Hematopoietic multipotent progenitor cell treated with erythropoietin and hydrocortisone succinate and interleukin-3 and kit ligand, for 17 days (in vitro differentiated cells): ENCODE measurements at places on chromosomes 5 and 9.

DNA sequence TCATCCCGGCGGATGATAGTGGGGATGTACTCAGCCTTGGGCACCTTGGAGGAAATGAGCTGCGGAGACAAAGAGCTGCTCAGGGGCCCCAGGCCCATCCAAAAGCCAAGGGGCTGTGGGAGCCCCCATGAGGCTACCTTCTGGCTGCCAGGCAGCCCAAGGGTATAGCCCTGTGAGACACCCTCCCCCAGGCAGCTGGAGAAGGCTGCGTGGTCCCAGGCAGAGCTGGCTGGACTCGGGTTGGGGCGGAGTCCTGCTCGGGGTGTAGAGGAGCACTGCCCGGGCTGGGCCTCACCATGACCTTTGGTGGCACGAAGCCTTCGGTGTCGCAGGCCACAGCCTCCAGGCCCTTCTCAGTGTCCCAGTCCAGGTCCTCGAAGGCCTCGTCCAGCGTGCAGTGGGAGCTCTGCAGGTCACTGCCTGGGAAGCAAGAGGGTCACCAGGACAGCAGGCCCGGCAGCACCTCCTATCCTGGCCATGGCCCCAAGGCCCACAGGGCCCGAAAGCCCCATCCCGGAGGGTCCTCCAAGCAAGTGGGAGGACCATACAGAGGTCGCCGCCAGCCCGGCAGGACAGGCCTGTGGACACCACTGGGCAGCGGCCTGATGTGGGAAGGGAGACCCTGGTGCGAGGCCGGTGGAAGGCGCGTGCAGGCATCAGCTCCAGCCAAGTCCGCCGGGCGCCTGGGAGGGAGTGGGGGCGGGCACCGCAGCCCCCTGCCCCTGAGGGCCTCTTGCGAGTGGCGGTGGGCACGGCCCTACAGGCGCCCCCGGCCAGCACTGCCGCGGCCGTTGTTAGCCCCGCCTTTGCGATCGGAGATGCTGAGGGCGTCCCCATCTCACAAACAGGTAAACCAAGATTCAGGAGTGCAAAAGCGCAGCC, 6.1 kb downstream of the NSMF start:
- no peak for DNase-seq

DNA sequence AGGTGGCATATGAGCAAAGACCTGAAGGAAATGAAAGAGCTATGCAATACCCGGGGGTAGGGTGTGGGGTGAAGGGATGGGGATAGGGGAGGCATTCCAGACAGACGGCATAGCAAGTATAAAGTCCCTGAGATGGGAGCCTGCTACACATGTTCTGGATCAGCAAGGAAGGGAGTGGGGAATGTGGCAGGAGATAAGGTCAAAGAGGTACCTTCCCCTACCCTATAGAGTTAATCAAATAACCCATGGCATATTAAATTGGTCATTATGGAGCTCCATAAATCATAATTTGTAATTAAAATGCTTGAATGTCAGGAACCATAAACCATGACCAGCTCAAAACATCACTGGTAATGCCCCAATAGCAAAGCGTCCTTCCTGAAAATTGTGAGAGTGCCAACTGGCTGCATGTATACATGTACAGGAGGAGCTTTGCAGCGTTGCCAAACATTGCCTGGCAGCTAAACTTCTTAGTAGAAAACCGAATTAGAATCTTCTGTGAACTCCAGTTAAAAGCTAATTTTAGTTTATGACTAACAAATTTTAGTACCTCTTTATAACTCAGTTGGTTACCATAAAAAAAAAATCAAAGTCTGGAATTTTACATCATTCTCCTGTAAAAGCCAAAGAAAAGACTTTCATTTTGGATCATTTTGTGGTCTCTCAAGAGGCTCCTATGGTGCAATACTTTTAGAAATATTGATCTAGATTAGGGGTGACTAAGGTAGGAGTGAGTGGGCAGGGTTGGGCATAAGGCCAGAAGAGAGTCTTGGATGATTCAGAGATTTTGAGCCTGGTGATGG, 4.7 kb downstream of the DNAI1 start:
- peak; percentile 31 for DNase-seq

DNA sequence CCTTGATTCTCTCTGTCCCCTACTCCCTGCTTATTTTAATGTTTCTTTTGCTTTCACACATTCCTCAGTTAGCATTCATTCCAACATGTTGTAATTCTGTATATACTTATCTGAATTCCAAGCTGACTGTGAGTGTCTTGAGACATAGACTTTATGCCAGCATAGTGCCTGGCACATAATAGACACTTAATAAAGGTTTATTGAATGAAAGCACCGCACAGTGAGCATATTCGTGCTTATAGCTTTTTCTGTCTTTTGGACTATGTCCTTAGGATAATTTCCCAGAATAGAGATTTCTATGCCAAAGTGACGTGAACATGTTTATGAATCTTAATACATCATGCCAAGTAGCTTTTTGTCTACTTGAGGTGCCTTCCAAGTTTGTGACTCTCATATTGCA, 174.6 kb downstream of the CD180 start:
- DNase-seq = no peak

DNA sequence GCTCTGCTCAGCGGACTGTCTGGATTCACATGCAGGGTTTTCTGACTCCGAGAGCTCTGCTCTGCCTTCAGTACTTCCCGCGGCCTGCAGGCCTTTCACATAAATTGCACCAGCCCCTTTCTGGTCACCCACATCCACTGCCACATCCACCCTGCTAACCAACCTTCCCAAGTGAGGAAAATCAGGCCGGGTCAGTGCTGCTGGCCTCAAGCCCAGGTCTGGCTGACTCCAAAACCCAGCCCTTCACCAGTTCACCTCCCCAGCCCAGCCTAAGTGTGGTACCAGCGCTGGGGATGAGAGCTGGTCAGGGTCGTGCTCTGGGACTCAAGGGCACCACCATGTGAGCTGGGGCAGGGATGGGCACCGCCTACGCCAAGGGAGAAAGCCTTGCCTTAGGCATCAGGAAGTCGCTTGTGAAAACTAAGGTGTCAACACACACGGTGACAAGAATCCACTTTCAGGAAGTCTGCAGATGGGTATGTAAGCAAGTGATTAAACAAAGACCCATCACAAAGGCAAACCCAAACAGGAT, 12.3 kb downstream of the LMAN2 start:
- DNase-seq = no peak

DNA sequence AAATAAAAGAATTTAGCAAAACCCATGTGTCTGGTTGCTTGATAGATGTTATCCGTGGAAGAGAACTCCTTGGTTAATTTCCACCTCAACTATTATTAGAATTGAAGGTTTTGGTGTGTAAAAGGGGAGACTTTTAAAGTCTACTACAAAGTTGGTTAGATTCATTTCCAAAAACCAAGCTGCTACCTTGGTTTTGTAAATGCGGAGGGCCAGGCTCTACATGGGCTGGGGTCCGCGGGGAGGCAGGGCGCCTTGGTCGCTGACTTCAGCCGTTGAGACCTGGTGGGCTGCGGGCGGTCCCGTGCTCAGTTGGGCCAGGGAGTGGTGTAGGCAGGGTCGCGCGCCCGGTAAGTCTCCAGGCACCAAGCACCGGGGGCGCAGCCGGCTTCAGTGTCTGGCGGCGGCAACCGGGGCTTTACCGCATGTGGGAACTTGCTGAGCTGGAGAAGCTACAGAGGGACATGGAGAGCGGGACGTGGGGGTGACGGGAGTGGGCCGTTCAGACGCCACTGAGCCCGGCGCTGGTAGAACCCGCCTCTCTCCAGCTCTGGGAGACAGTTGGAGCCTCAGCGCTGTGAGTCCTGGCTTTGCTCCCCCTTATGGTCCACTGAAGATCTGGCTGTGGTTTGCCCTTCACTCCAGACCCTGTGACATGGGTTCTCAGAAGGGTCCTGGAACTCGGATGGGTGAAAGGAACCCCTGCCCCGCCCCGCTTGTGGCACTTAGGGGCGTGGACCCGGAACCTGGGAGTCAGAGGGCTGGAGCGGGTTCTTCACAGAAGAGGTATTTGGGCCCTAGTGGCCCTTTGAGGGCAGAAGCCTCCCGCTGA, 11.8 kb downstream of the NR2F1 start:
- DNase-seq = no peak

DNA sequence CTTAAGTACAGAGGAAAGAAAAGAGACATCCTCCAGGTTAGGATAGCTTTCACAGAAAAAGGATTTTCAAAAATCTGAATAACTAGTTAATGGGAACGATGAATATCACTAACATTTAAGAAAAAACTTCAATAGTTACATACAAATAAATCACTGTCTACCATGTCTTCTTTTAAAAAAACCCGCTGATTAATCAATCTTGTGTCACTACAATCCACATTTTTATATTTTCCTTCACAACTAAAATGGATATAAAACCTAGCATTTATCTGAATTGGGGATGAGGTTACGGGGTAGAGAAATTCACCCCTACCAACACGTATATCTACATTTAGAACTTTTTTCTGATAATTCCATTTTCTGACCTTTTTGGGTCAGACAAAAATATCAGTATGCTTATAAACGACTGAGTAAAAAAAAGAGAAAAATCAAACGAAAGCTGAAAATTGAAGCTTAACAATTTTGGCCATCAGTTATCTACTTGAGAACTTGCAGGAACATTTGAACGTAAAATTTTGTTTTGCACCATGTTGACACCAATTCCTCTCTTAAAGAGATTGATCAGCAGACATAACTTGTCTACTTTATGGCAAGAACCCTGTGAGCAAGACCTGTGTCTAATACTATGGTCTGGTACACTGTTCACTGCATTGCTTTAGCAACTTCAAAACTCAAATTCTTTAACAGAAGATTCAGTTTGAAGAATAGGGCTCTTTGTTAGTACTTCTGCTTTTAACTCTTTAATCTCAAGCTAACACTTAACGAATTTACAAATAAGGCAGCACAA, 4.8 kb downstream of the NR3C1 start:
- peak; percentile 63 for DNase-seq

- DNase-seq = no peak
Measured at GRCh38 chr9:18689921-18690320, 216.0 kb downstream of the ADAMTSL1 start.

DNA sequence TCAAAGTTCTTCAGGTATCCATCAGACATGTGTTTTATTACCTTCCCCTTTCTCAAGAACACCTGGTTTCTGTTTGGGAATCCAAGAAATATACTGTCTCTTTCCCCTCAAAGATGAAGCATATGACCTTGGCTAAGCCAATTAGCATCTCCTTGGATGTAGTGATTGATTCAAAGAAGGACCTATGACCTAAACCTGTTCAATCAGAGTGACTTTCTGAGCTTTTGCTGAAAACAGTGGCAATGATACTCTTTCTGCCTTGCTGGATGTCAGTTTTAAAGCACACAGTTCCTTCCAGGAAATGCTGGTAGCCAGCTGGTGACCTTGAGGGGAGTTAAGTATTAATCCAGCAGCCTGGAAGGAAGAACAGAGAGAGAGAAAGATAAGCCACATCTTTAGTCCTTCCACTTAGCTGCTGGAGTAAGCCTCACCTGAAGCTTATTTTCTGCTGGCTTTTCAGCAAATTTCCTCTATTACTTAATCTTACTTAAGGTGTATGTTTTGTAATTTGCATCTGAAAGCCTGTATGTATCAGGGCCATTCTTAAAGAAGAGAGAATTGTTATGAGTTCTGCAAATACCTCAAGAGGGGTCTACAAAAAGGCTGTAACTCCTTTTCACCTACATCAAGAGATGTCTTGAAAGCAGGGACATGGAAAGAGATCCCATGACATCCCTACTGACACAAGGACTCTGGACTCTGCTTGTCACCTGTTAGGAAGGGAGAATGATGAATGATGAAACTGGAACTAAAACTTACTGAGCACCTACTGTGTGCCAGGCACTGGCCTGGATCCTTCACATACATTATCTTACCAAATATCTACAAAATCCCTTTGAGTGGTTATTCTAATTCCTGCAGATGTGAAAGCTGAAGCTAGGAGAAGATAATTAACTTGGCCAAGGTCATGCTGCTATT, 35.2 kb upstream of the PIK3R1 start:
- no peak for DNase-seq

DNA sequence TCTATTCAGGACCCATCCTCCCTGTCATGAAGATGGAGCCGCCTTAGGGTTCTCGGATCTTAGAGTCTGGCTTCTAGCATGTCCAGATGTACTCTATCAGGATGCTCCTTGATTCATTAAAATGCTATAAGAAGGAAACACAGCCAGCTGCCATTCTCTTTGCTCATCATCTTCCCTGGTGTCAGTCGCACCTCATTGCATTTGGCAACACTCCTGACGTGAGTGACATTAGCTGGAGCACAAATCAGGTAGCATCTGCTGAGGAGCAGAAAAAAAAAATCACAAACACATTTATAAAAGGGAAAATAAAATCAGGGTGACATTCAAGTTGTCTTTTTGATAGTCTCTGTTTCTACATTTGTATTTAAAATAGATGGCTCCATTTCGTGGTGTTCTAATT, 226.1 kb upstream of the NMUR2 start:
- DNase-seq = no peak

GRCh38 chr5:64838803-64839202, 70.1 kb downstream of the CWC27 start:
- no peak for DNase-seq

DNA sequence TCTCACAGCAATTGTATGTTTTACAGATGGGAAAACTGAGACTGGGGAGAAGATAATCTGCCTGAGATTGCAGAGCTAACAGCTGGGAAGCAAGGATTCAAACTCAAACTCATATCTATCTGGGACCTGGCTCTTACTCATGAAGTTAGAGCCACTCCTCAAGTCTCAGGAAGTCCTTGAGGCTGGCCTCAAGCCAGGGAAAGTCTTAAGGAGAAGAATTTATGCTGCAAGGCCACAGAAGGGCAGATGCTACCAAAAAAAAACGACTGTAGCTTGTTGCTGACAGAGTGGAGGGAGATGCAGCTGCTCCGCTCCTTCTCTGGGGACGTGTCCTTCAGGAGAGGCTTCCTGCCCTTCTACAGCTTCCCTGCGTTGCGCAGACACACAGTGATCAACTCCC, 39.8 kb downstream of the BARHL1 start:
- DNase-seq = no peak

GRCh38 chr5:173494446-173494845, 122.0 kb downstream of the BOD1 start:
- no peak for DNase-seq

GRCh38 chr5:168612996-168613395, 33.8 kb upstream of the PANK3 start:
- no peak for DNase-seq

- no peak for DNase-seq
Measured at GRCh38 chr9:16883586-16883985, 13.1 kb upstream of the BNC2 start.

DNA sequence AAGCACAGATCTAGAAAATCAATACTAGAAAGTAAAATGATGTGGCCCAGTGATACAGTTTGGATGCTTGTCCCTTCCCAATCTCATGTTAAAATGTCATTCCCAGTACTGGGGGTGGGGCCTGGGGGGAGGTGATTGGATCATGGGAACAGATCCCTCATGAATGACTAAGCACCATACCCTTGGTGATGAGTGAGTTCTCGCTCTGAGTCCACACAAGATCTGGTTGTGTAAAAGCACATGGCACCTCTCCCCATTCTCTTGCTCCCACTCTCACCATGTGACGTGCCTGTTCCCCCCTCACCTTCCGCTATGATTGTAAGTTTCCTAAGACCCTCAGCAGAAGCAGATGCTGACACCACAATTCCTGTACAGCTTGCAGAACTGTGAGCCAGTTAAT, 234.2 kb upstream of the CDH6 start:
- DNase-seq = no peak
